ENCODE measurements at places on chromosomes 16 and 17. TPM values are rescaled to one million over a fixed set of nuclear protein-coding genes. Genes with fewer than 3 reads are reported as not detected.

DNA sequence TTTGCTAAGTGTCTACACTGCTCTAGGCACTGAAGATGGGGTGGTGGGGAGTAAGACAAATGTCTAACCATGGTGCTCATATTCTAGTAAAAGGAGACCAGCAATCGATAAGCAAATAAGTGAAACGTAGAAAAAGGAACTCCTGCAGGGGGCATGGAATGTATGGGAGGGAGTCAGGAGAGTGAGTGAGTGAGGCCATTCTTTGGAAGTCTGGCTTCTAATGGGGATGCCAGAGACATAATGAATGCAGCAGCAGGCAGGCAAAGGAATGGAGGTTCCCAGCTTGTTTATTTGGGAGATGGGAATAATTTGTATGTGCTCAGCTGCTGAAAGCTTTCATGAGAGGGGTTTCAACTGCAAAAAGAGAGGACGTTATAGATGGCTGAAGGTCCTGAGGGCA, 216.4 kb upstream of the DYNLRB2 start:
- no peak for DNase-seq

- DNase-seq: peak; percentile 80
These were observed 5.3 kb upstream of the CDR2L start for GRCh38 chr17:74981979-74982662.

DNA sequence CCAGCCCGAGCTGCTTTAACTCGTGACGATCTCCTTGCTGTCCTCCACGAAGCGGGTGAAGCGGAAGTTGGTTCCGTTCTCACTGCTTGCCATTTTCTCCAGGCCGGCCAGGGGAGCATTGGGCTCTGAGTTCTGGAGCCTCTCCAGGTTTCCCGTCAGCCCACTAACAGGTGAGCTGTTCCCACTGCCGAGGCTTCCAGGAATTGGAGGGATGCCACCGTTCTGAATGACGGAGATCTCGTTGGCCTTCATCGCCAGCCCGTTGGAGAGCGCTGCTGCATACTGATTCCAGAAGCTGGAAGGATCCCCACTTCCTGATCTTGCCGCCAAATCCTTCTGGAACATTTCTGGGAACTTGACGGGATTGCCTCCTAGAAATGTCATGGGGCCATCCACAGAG, 14.0 kb downstream of the SALL1 start:
- DNase-seq: no peak

DNA sequence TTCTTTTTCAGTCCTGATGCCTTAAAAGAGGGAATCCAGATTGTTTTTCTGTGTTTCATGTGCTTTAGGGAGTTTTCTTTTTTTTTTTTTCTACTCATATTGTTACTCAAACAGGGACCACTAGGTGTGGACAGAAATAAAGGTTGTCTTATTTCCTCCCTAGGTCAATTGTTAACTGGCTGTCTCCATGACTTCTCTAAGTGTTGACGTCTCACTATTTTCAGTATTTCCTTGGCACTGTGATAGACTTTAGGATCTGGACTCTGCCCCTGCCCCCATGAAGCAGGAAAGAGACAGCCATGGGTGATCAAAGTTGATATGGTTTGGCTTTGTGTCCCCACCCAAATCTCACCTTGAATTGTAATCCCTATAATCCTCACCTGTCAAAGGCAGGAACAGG, 73.7 kb downstream of the AKAP1 start:
- no peak for DNase-seq

DNA sequence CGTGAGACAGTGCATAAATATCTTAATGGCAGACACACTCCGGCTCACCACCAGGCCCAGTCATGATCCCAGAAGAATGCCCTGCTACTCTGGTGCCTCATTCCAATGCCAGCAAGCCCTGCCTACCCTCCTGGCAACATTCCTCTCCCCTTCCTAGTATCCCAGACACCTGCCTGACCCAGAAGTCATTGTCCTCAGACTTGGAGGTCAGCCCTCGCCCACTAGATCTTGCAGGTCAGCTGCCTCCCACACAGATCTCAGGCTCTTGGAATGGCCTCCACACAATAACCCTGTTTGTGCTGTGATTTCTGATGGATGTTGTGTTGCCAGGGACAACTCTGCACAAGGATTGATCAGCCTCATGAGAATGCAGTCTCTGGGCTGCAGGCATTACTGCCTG, 1.8 kb upstream of the TEX2 start:
- no peak for DNase-seq

- DNase-seq: no peak
These were observed 76.9 kb downstream of the NF1 start for GRCh38 chr17:31171701-31172100.

DNA sequence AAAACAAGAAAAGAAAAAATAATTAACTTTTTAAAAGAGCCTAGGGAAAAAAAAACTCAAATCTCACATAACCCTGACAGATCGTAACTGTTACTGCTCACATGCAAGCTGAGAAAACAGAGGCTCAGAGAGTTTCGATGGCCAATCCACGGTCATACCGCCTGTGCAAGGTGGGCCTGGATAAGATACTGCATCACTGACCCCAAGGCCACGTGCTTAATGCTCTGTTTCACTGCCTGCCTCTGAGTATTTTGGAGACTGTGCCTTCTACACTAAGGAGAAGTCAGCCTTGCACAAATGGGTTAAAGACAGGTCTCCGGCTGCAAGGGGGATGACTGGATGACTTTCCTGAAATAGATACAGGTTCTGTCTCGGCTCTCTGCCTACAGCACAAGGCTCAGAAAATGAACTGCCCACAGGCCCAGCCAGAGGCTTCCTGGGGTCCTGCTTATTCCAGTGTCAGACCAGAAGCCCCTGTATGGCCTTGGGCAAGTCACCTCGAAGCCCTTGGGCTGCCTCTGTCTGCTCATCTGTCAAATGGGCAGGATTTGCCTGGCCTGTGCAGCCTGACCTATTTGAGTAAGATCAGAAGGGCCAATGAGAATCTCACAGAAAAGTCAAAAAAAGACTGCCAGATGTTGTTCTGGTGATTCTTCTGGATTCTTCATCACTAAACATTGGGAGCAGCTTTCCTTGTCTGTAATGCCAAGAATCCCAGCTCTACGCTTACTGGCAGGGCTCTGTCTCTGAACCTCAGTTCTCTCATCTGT, 25.8 kb downstream of the CNGB1 start:
- no peak for DNase-seq

DNA sequence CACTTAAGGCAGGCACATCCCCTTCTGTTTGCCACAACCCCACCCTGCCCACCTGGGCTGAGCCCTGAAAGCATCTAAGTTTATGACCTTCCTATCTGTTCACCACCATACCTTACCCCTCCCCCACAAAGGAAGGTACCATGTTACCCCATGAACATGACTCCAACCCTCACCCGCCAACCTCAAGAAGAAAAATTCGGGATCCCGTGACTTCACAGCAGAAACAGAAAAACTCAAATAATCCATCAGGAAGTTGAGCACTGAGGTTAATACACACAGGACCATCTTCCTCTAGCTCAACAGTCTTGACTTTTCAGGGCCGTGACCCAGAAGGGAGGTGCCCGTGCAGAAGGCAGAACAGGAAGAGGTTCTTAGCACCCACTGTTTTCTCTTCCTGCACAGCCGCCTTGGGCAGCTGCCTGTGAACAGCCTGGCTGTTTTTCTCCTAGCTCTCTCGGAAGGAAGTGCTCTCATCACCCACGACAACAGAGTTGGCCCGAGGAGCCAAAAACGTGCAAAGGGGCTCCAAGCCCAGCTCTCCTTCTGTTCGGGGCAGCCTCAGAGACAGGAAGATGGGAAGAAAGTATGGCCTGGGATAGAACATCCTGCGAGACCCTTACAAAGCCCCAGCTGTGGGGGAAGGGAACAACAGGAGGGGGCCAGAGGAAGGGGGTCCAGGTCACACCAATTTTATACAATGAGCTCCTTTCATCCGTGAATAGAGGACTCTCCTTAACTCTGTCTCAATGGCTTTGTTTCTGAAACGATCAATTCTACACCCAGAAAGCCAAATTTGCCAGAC, 101.1 kb downstream of the XYLT1 start:
- peak; percentile 66 for DNase-seq

DNA sequence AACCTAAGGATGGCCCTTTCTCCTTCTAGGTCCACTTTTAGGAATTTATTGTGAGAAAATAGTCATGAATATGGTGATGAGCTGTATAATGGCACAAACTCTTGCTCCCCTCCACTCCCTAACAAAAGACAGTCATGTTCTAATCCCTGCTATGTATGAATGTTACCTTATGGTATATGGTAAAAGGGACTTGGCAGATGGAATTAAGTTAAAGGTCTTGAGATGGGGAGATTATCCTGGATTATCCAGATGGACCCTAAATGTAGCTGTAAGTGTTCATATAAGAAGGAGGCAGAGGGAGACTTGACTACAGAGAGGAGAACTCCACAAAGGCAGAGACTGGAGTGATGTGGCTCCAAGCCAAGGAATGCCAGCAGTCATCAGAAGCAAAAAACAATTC, 296.1 kb downstream of the SOX9 start:
- no peak for DNase-seq

- no peak for DNase-seq
These were observed 5.8 kb downstream of the NHERF2 start for GRCh38 chr16:2032285-2033056.

DNA sequence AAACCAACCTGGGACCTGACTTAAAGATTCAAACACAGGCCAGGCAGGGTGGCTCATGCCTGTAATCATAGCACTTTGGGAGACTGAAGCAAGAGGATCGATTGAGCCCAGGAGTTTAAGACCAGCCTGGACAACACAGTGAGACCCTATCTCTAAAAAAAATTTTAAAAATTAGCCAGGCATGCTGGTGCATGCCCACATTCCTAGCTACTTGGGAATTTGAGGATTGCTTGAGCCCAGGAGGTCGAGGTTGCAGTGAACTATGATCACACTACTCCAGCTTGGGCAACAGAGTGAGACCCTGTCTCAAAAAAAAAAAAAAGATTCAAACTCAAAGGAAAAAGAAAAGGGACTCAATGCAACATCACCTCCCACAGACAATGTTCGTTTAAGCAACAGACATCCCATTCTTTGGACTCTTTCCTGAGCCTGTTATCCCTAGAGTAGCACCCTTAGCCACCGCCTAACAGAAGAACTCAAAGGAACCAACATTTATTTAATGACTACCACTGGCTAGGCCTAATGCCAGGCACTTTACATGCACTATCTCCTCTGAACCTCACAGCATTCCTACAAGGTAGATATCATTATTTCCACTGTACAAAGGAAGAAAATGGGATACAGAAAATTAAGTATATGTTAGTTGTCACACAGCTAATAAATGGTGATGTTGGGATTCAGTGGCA, 12.7 kb downstream of the MYO18A start:
- DNase-seq: no peak

DNA sequence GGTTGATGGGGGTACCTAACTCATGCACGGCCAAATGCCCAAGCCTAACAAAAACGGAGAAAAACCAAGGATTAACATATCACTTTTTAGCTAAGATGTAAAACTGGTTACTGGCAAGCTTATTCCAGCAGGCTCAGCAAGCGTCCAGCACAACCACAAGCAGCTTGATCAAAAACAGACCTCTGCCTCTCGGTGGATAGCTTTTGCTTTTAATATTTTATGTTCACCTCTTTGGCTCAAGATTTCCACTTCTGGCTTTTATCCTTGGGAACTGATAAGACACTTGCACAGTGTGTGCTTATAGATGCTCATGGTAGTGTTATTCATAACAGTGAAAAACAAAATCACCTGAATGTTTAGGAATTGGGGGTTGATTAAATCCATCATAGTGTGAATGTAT, 206.9 kb upstream of the CACNG5 start:
- DNase-seq: no peak

DNA sequence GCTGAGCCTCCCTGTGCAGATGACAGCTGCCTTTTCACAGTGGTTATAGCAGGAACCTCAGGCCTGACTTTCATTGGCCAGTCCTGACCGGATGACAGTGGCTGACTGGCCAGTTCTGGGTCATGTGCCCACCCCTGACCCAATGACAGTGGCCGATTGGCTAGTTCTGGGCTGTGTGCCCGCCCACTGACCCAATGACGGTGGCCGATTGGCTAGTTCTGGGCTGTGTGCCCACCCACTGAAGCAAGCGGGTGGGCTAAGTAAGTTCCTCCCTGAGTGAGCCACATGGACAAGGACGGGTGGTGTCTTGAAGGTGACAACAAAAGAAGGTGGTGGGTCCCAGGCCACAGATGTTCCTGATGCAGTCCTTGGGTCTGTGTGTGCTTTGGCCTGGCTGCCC, 9.5 kb downstream of the DEF8 start:
- peak; percentile 70 for DNase-seq

- DNase-seq: no peak
These were observed 21.5 kb downstream of the MRC2 start for GRCh38 chr17:62648956-62649294.

DNA sequence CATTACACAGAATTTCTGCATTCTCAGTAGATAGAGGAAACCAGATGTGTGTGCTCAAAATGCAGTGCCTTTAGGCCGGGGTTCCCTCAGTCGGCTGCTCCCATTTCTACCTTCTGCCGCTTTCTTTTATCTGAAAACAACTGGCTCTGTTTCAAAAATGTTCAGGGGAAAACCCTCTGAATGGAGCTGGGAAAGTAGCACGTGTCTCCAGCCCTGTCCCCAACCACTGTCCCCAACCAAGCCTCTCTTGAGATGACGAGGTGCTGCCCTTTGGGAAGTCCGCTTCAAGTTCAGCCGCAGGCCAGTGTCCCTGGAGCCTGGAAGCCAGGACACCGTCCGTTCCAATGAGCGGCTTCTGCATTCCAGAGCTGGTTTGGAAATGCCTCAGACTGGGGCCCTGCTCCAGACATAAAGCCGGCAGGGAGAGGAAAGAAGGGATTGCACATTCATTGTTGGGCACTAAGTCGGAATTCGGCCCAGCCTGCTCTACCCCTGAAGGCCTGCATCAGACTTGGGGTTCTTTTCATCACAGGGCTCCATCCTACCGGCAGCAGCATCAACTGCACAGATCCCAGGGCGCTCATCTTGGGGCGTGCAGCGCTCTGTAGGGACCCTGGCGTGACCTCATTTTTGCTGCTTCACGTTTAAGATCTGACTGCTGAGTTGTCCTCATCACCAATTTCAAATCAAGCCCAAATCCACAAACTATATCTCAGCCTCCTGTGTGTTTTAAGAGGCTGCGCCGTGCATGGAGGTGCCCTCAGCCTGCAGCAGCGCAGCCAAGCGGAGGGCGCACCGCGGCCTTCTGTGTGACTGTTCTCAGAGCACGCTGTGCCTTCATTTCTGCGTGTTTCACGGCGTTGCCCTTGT, 111.3 kb downstream of the BANP start:
- peak; percentile 75 for DNase-seq

- no peak for DNase-seq
These were observed 201.2 kb downstream of the GRIN2A start for GRCh38 chr16:9980981-9981380.

Gene ERN1
- 16.6 TPM for total RNA-seq

Gene ST6GALNAC2
- total RNA-seq: 11.1 TPM

Gene SPNS2
- total RNA-seq: 6.4 TPM

Gene GAS7
- 10.9 TPM for total RNA-seq
